ENCODE measurements at places on chromosomes 5 and 9. TPM values are rescaled to one million over a fixed set of nuclear protein-coding genes. Genes with fewer than 3 reads are reported as not detected.

DNA sequence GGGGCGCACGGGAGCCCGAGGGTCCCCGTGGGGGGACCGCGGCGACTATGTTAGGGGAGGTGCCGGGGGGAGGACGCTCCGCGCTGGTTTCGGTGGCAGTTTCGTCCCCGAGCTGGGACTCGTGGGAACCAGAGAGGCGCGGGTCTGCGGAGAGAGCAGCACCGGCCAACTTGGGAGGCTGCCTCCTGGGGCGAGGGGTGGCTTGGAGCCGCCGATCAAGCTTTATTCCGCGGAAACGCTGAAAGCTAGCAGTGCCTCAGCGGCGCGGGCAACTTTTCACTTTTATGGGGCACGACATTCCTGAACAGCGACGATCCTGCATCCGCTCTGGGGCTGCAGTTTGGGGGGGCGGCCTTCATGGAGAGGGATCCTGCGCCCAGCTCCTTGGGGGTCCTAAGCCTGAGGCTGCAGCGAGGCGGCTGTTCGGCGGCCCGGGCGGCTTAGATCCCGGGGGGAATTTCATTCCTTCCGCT is 369 bp downstream of the OCLN start:
- DNase-seq, result no peak

DNA sequence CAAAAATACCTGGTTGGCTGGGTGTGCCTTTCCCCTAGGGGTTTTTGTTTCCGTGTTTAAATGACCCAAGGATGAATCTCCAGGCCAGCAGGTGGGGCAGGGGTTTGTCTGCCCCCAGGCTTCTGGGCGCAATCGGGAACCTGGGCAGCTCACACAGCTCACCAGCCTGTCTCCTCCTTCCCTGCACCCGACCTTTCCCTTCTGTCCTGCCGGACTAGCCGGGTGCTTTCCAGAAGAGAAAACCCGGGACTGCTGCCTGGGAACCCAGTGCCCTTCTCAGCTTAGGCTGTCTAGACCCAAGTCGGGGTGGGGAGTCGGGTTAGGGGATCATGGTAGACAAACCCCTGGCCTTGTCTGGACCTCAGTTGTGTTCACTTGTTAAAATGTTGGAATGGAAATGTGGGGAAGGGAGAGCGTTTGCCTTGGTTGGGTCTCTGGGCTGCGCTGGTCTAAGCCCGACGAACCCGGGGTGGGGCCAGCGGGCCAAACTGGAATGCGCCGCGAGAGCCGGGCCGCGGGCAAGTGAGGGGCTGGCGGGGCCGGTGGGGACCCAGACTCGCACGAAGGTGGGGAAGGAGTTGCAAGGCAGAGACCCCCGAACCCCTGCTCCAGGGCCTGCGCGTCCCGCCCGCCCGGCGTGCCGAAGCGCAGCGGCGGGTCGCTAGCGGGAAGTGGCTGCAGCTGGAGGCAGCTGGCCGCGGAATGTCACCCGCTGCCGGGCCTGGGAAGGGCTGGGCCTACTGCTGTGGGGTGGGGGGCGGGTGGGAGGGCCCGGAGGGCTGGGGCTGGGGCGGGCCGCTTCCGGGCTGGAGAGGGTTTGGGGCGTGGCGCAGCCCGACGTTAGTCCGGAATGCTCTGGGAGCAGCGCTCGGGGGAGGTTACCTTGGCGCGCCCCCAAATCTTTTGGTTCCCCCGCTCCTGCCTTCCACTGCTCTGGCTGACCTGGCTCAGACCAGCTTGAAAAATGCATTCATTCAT is 84.6 kb downstream of the DAB2IP start:
- peak; percentile 25 for DNase-seq

Gene SLC45A2
- total RNA-seq, result not detected

- DNase-seq, result peak; percentile 46
These were observed 54.3 kb downstream of the GRAMD2B start for GRCh38 chr5:126477294-126478117.

GRCh38 chr9:69675563-69675962 is 3.4 kb upstream of the APBA1 start:
- DNase-seq, result no peak

Gene PPP2R2B
- total RNA-seq, result not detected

GRCh38 chr5:122091936-122092600 is 14.0 kb upstream of the LOX start:
- DNase-seq, result peak; percentile 77

DNA sequence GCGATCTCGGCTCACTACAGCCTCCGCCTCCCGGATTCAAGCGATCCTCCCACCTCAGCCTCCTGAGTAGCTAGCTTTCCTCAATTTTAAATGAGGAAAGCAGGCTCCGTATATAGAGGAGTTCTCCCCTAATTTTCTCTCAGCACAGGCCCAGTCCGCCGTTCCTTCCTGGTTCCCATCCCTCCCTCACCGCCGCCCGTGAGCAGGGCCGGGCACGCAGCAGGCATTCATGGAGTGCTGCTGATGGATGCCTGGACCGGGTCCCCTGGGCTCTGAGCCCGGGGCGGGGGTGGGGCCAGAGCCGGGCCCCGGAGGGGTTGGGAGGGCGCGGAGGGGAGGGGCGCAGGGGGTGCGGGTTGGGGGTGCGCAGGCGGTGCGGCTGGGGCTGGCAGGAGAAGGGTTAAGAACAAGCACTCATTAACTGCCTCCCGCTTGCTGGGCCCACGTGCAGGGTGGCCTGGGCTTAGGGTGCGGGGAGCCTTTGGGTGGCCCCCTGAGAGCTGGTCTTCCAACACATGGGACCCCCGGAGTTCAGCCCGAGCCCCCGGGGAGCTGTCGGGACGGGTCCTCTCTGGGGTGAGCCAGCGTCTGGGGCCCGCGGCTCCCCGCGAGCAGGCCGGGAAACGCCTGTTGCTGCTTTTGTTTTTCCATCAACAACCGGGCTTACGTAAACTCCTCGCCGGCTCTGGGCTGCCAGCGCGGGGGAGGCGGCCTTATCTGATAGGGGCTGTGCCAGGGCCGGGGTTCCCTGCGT is 33.7 kb downstream of the LHX2 start:
- peak; percentile 22 for DNase-seq

Gene PLAC8L1
- not detected for total RNA-seq

DNA sequence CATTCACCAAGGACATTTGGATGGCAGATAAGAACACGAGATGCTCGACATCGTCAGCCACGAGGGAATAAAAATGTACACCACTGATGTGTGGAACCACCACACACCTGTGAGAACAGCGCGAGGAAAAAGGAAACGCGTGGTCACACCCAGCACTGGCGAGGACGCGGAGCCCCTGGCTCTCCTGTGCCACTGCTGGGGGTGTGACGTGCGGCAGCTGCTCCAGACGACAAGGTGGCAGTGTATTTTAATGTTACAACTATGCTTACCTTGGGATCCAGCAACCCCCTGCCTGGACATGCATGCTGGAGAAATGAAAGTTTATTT is 13.6 kb upstream of the CEP72 start:
- DNase-seq, result no peak

Data from IMR-90 (cell line).